Bronchial epithelial cell (primary cell): ENCODE measurements at places on chromosomes 13 and 19. TPM values are rescaled to one million over a fixed set of nuclear protein-coding genes. Genes with fewer than 3 reads are reported as not detected.

Gene CCDC70
- not detected in 2 replicates for total RNA-seq

Gene PRR19
- not detected in 2 replicates for total RNA-seq

DNA sequence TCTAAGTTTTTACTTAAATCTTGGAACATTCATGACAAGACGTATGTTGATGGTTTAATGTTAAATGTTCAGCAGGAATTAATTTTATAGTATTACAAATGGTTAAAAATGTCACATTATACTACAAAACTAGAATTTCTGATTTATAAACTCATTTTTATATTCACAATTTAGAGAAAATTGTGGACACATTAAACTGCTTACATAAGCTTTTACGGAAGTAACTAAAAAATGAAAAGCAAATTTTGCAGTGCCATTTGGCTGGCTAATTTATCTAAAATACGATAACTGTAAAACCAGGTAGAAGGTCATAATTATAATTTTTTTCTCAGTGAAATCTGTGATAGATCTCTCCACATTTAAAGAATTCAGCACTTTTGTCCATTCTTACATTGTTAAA, 190.2 kb upstream of the GPC6 start:
- DNase-seq: no peak

DNA sequence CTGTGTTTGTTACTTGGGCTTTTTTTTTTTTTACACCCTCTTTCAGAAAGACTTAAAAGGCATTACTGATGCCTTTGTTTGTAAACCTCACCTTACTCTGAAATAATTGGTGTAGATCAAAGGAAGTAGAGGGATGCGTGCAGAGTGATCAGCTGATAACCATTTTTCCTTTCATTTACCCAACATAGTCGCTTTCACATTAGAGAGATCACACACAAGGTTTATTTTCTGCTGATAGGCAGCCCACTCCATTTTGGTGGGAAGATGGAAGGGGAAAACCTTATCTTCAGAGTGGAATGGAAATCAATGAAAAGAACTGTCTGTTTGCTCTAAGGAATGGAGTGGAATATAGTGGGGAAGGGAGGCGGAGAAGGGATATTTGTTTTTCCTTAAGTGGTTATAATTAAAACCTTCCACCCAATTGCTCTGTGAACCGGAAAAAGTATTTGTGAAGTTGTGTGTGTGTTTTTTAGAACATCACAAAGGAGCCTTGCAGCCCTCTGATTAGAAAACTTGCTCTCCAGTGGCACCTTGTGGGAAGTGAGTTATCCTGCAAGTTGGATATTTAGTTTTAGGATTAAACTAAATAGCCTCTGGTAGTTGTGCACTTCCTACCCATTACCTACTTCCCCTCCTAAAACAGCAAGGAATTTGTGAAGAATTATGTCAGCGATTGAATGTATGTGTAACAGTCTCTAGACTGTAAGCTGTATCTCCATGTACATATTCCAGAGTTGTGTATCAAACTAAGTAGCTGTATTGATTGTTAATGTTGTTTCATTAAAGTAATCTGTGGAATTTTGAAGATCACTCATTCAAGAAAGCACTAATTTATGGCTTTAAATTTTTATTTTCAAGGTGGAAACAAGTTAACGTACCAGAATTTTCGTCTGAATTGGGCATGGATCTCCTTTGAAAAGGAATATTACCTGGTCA, 76.8 kb downstream of the FREM2 start:
- peak; percentile 53 for DNase-seq

Gene ATF5
- total RNA-seq: 1.8 TPM in 2 replicates

- DNase-seq: no peak
Observed at GRCh38 chr13:103466761-103467160, 400.5 kb upstream of the SLC10A2 start.

- no peak for DNase-seq
Observed at GRCh38 chr13:58081301-58081820, 449.8 kb downstream of the PCDH17 start.

DNA sequence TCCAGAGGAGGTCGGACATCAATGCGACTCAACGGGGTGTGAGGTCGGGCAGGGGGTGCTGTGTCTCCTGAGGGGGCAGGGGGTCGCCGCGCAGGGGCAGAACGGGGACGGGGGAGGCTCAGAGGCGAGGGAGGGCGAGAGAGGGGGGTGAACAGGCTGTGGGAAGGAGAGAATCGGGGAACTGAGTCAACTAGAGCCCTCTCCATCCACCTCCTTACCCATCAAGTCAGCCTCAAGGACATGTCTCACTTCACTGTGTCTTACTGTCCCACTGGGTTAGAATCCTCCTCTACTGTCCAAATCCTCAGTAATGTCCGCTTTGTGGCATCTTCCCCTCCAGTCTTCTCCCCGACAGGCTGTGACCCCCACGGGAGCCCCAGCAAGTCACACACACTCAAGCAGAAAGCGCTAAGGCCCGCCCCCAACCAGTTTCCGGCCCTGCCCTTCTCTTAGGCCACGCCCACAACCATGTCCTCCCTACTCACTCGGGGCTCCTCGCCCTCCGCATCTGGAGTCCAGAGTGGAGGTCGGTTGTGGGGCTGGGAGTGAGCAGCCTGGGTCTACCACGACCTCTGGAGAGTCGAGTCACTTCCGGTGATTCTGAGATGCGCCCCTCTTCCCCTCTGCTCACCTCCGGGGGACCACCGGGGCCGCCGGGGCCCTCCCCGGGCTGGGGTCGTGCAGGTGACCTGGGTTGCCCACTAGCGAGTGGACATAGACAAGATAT, 9.3 kb downstream of the PLEKHA4 start:
- DNase-seq: no peak

Gene ZNF77
- 7.9 and 9.2 TPM in 2 replicates for total RNA-seq

Gene IRF2BP1
- 11.3 and 11.8 TPM in 2 replicates for total RNA-seq

GRCh38 chr13:58324161-58324560, 692.6 kb downstream of the PCDH17 start:
- peak; percentile 60 for DNase-seq

DNA sequence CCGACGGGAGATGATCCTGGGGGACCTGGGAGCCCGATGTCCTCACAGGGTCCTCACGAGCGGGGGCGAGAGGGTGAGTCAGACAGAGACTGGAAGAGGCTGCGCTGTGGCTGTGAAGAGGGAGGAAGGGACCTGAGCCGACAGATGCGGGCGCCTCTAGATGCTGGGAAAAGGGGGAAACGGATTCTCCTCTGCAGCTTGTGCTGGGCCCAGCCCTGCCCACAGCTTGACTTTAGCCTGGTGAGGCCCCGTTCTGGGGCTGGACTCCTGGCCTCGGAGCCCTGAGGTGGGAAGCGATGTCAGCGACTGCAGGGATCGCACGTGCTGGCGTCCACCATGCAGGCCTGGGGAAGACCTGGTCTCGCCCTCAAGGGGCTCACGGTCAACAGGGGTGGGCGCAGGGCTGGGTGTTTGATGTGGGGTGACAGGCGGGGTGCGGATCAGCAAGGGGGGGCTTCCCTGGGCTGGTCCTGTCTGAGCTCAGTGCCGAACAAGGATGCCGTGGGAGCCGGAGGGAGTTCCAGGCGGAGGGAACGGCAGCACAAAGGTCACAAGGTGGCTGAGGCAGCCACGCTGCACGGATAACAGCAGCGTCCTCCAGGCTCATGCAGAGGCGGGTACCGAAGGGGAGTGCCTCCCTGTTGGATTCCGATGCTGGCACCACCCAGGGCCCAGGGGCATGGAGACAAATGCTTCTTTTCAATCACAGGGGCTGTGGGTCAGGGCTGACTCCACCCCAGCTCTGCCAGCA, 31.8 kb downstream of the PIP5K1C start:
- DNase-seq: no peak

- DNase-seq: peak; percentile 23
Observed at GRCh38 chr13:66689628-66690027, 540.5 kb downstream of the PCDH9 start.

Gene OR4F17
- not detected in 2 replicates for total RNA-seq

GRCh38 chr19:17303167-17303939, at the start of gene ABHD8:
Gene ABHD8, minus strand, starts transcription at chr19:17303425. Its CDS starts 1,809 bp downstream, at chr19:17301616.
- peak; percentile 81 for DNase-seq

GRCh38 chr13:36134632-36135031, 3.5 kb upstream of the DCLK1 start:
- no peak for DNase-seq

- DNase-seq: no peak
Observed at GRCh38 chr13:49633710-49634109, 5.4 kb downstream of the ARL11 start.

- no peak for DNase-seq
Observed at GRCh38 chr13:32746474-32746873, 160.2 kb downstream of the PDS5B start.

DNA sequence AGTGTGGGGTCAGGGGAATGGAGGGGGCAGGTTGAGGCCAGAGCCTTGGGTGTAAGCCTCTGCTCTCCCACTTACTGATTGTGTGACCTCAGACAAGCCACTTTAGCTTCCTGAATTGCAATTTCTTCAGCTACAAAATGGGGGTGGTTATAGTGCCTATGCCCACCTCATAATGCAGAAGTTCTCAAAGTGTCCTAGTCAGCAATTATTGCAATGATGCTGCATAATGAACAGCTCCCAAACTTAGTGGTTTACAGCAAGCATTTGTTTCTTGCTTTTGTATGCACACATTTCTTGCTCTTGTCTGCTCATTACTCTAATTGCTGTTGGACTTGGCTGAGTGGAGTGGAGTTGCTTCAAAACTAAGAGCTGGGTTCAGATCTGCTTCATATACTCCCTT, 36.0 kb downstream of the CYP4F22 start:
- no peak for DNase-seq

DNA sequence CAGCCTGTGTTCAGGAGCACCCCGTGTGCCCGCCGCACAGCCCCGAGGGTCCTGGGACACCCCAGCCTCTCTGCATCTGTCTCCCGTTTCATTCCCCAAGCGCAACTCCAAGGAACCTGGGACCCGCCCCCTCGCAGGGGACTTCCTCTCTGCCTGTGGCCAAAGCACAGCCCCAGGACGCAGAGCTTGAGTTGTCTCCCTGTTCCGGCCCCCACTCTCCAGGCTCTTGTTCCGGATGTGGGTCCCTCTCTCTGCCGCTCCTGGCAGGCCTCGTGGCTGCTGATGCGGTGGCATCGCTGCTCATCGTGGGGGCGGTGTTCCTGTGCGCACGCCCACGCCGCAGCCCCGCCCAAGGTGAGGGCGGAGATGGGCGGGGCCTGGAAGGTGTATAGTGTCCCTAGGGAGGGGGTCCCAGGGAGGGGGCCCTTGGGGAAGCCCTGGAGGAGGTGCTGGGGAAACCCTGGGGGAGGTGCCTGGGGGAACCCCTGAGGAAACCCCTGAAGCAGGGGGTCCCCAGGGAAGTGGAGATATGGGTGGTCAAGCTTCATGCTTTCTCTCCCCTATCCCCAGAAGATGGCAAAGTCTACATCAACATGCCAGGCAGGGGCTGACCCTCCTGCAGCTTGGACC, 1.3 kb downstream of the HCST start:
- peak; percentile 37 for DNase-seq

DNA sequence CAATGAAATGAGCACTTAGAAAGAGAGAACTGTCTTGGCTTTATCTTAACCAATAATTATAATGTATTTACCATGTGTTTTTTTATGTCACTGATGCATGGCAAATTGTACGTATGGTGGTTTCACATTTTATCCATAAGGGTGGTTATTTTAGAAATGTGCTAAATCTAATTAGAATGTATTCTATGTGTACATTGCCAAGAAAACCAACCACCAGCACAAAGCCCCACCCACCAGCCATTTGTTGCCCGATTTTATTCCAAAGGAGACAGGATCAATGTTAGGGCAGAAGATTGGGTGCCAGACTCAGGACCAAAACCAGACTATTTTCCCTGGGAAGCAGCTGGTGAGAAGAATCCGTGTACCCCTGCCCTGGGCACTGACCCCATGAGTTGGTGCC, 63.0 kb upstream of the SOX1 start:
- DNase-seq: no peak

- DNase-seq: no peak
Observed at GRCh38 chr13:112067116-112067741, at the start of gene SOX1. Gene SOX1, plus strand, starts transcription at chr13:112067149. Its CDS starts 510 bp downstream, at chr13:112067659.

DNA sequence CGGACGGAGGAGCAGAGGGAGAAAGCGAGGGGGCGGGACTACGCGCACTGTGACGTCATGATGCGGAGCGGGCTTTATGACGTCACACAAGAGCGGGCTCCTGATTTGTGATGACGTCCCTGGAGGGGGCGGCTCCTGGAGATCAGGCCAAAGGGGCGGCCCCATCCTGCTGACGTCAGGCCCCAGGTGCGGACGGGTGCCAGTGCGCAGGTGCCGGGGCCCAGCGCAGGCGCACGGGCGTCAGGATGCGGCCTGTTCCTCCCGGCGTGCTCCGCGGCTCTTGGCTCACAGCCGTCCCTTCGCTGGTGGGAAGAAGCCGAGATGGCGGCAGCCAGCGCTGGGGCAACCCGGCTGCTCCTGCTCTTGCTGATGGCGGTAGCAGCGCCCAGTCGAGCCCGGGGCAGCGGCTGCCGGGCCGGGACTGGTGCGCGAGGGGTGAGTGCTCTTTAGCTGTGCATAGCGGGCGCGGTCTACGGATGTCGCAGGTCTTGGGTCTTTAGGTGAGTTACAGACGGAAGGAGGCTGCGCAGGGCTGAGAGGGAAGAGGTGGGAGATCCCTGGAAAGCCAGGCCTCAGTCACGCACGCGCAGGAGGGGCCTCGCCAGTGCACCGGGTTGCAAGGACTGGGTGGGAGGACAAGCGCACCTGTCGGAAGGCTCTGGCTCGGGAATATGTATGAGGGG, at the start of the genes EMC10 and GARIN5A:
TSS of gene EMC10 (plus strand) at position 284 of the 683 bp plus-strand sequence. CDS start at position 322, 38 bp downstream.
TSS of gene GARIN5A (minus strand) at position 625 of the 683 bp plus-strand sequence. CDS start at position 165, 460 bp downstream.
- peak; percentile 76 for DNase-seq

DNA sequence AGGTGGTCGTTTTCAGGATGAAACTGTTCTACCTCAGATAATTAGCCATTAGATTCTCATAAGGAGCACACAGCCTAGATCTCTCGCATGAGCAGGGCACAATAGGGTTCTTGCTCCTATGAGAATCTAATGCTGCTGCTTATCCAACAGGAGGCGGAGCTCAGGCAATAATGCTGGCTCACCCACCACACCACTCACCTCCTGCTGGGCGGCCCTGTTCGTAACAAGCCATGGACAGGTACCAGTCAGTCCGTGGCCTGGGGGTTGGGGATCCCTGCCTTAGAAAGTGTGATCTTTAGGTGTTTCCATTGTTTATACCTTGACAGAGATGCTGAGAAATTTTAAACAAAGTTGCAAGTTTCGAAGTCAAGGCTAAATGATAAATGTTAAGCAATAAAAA, 344.6 kb upstream of the HTR2A start:
- no peak for DNase-seq

- no peak for DNase-seq
Observed at GRCh38 chr19:48118131-48118517, 7.5 kb upstream of the PLA2G4C start.

DNA sequence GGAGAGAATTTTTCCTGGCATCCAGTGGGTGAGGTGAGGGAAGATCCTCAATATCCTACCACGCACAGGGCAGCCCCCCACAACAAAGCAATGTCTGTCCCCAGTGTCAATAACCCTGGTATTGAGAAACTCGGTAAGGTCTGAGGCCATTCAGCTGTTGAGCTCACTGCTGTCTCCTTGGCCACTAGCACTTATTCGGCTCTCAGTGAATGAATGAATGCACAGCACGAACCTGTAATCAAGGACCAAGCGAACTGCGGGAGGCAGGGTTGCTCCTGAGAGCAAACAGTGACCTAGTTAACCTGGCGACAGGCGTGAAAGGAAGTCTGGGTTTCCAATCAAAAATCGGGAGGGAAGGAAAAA, 640 bp downstream of the ZSCAN5A start:
- DNase-seq: no peak

DNA sequence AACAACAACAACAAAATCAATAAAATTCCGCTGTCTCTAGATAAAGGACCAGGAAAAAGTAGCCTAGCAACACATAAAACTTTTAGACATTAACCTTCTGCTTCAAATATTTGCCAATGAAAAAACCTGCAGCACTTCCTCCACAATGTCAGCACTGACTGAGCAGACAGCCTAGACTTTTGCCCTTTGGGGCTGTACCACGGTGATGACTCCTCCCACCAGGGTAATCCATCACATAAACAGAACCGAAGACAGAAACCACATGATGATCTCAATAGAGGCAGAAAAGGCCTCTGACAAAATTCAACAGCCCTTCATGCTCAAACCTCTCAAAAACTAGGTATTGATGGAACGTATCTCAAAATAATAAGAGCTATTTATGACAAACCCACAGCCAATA, 30.2 kb upstream of the TRPC4 start:
- no peak for DNase-seq
